ENCODE measurements at places on chromosomes 13 and 19.

DNA sequence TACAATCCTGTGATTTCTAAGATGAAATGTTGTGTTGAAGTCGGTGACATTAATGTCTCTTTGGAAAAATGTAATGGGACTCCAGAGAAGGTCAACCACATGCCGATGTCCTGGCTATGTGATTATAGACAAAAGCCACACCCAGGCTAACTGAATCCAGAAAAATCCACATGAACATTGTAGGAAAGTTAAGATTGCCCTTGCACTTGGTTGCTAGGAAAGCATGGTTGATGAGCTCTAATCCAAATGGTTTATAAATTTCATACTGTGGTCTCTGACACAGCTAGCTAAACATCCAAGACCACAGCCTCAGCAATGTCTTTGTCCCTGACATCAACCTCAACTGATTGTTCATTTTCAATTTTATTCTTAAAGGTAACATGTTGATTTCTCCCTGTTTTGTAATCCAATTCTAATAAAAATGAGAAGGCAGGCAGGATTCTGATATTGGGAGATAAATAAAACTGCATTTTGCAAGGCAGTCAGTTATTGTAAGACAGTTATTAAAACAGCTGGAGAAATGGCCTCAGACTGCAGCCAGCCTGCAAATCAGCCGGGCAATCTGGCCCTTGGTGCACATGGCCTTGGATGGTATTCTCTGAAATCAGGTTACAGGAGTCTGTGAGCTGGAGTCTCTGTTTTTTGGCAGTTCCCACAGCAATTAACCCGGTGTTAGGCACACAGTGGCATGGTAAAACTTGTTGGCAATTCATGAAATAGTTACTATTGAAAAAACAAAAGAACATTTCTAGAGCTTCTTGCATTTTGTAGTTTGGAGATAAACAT lies 93.9 kb downstream of the STARD13 start:
- DNase-seq, result no peak

GRCh38 chr13:91331047-91331915 lies 16.2 kb upstream of the MIR17HG start:
- DNase-seq, result no peak

GRCh38 chr13:41520016-41520659 lies 62.8 kb downstream of the RGCC start:
- DNase-seq, result no peak

DNA sequence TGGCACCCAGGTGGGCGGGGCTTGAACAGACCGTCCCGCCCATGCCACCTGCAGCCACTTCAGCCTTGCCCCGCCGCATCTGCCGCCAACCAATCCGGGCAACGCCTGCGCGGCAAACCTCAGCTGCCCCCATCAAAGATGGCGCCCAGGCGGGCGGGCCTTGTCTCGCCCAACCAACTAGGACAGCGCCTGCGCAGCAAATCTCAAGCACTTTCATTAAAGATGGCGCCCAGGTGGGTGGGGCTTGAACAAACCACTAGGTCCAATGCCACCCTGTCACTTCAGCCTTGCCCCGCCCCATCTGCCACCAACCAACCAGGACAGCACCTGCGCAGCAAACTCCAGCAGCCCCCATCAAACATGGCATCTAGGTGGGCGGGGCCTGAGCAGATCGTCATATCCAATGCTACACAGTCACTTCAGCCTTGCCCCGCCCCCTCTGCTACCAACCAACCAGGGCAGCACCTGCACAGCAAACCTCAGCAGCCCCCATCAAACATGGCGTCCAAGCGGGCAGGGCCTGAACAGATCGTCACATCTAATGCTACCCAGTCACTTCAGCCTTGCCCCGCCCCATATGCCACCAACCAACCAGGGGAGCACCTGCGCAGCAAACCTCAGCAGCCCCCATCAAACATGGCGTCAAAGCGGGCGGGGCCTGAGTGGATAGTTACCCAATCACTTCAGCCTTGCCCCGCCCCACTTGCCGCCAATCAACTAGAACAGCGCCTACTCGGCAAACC lies 1.4 kb downstream of the PEG3 start:
- DNase-seq, result no peak

- no peak for DNase-seq
Observed at GRCh38 chr19:45780146-45780447, 2.2 kb downstream of the DMPK start.

DNA sequence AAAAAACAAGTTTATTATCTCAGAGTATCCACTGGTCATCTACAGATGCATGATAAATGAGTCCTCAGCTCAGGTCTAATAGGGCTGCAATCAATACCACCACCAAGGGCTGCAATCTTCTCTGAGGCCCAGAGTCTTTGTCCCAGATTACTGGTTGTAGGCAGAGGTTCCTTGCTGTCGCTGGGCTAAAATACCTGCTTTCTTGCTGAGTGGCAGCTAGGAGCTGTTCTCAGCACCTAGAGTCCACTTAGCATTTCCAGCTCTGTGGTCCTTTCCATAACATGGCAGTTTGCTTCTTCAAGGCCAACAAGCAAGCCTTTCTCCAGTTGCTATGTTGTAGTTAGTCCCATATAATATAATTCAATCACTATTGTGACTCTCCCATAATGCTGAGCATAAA lies 351.3 kb downstream of the SLITRK1 start:
- DNase-seq, result no peak

- no peak for DNase-seq
Observed at GRCh38 chr19:54790711-54791110, 12.7 kb upstream of the KIR2DL4 start.

GRCh38 chr13:45120967-45121831 lies 889 bp downstream of the GTF2F2 start:
- no peak for DNase-seq

- no peak for DNase-seq
Observed at GRCh38 chr19:30074741-30075715, 133.0 kb downstream of the URI1 start.

DNA sequence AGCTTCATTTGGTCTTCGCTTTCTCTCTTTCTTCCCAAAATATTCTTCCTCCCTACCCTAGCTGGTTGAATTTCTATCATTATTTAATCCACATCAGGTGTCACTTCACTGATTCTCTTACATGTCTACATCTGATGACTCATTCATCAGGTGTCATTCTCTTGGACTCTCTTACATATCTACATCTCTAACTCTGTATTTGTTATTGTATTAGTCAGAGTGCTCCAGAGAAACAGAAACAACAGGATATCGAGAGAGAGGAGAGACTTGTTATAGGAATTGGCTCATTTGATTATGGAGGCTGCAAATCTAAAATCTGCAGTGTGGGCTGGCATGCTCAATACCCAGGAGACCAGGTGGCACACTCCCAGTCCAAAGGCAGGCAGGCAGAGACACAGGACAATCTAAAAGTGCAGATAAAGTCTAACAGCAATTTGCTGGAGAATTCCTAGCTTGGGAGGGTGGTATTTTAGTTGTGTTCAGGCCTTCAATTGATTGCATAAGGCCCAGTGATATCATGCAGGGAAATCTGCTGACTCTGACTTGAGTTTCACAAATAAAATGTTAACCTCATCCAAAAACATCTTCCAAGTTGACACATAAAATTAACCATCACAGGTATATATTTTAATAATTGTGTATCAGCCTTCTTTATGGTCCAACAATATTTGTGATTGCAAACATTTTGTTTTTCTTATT lies 541.4 kb upstream of the SLITRK5 start:
- DNase-seq, result no peak

GRCh38 chr13:86000546-86000945 lies 201.3 kb upstream of the SLITRK6 start:
- DNase-seq, result no peak

DNA sequence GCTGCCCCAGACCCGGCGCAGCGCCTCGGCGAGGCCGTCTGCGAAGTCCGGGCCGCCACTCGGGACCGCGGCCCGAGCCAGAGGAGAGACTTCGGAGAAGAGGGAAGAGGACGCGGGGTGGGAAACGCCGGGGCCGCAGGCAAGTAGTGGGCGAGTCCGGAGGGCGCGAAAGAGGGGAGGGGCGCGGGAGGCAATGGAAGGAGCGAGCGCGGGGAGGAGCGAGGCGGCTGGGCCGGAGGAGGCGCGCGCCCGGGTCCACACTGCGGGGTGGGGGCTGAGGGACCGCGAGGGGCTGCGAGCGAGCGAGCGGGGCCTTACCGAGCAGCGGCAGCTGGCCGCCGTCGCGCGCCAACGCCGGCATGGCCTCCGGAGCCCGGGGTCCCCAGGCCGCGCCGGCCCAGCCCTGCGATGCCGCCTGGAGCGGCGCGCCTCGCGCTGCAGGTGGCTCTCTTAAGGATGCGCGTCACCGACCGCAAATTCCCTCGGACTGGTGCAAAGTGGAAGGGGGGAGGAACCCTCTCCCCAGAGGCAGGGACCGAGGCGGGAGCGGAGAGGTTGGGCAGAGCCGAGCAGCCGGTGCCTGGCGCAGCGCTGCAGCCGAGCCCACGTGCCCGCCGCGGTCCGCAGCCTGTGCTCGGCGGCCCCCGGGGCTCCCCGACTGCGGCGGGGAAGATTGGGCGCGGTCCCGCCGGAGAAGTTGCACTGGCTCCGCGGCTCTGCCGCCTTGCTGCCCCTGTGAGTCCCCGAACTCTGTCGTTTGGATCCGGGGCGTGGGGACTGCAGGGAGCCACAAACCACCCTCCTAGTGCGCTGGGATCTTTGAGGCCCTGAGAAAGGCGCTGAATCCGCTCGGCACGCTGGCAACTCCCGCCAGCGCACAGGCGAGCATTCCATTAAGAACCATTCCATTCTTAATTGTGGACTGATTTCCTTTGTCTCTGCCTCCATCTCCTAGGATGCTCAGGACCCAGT lies at the start of gene FLT3:
Gene FLT3 (minus strand): TSS at position 427 of the 972 bp plus-strand sequence. CDS start 66 bp downstream, at position 361.
- no peak for DNase-seq

DNA sequence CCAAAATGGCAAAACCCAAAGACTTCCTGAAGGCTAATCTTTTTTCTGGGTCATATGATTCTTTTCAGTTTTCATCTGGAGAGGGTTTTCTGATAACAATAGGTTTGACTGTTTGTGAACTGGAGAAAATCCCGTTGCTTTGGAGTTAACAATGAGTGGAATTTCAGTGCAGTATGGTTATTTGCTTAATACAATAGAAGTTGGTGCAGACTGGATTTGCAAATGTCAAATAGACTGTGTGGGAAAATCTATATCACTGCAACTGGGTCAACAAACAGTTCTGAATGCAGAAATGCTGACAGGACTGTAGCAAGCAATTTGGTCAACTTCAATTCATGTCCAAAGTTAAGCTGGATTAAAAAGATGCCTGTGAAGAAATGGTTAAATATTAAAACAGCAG lies 267.5 kb upstream of the ARGLU1 start:
- no peak for DNase-seq

GRCh38 chr19:10848230-10848856 lies at the start of gene C19orf38:
C19orf38 (plus strand) TSS chr19:10848415; CDS start chr19:10848509, 94 bp downstream.
- no peak for DNase-seq

DNA sequence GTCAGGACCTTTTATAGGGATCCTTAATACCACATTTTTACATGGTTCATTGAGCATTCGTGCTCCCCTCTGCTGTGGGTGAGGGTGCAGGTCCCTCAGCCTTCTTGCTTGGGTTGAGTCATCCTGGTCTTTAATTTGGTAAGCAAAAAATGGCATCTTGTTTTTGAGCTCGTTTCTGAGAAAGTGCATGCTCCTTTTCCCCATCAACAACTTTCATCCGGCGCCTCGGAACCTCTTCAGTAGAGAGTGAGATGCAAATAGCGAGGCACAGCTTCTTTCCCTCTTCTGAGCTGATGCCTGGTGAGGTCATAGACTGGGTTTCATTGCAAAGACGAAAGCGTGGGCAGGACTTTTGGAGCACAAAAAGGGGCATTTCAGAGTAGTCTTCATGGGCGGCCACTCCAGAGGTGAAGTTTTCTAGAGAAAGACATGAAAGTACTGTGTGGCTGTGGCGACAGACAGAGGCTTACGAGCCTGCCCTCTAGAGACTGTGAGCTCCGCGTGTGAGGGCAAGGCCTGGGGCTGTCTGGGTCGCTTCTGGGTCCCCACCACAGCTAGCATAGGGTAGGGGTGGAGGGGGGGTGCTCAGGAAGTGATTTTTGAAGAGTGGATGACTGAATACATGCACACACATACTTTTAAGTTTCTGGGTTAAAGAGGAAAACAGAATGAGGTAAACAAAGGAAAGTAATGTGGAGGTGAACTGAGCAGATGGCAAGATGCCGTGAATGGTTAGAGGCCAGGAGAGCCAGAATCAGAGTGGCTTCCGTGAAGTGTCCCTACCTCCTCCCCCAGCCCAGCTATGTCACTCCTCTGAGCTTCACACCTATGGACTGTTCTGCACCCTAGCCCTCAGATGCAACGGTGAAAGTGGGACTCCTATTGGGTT lies 44.3 kb downstream of the BBC3 start:
- peak; percentile 77 for DNase-seq

GRCh38 chr13:50711996-50712395 lies 131.5 kb downstream of the DLEU7 start:
- no peak for DNase-seq

DNA sequence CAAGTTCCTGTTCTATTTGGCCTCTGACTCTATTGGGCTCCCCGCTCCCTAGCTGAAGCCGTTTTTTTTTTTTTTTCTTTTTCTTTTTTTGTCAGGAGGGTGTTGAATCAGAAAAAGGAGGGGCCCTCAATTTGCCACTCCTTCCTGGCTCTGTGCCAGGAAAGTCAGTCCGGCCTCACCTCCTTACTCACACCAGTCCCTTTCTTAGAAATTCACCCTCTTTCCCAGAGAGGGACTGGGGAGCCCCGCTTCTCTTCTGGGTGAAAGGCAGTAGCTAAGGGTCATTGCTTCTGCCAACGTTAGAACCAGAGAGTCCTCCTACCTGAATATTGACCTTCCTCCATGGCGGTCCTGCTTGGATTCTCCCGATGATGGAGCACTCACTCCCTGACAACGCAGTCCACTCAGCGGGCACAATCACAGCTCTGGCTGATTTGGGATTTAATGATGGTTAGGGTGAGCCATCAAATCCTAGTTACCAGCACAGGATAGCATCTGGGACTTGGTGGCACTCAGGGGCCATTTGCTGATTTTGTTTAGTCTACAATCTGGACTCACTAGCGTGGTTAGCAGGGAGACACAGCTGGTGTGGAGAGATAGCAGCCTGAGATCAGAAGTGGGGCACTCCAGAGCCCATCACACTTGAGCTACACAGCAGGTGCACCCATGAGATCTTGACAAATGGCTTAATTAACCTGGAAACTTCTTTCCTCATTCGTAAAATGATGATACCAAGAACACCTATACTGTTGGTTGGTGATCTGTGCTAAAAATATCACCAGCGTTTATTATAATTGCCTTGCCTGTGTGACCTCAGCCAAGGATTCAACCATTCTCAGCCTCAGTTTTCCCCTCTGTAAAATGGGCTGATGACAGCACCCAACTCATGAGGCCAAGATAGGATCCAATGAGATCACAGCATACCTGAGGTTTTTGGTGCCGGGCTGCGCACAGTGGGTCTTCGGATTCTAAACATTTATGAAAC lies 2.2 kb downstream of the FCER2 start:
- DNase-seq, result no peak

- no peak for DNase-seq
Observed at GRCh38 chr13:29883941-29884518, 33.6 kb upstream of the UBL3 start.

Measured in activated T-cell treated with anti-CD3 and anti-CD28 coated beads, Interleukin-2, amount 50 U/mL, for 4 hours (primary cell).